A549 treated with Hydrocortisone at 1 μM for 4 hours (cell line): ENCODE measurements at places on chromosomes 4 and X. TPM values are rescaled to one million over a fixed set of nuclear protein-coding genes. Genes with fewer than 3 reads are reported as not detected.

Gene CT45A10
- total RNA-seq, result 0.31 to 0.67 TPM (median 0.44 TPM) in 5 replicates

Gene LUZP4
- total RNA-seq, result not detected in 5 replicates

Gene FGFR3
- 1.6 to 2.4 TPM (median 2.0 TPM) in 5 replicates for total RNA-seq

Gene GABRA4
- not detected in 5 replicates for total RNA-seq

Gene ADGRL3
- total RNA-seq, result 0.02 to 0.07 TPM (median 0.03 TPM) in 4 of 5 replicates, not detected in the other

Gene GPM6B
- total RNA-seq, result 0.07 to 0.20 TPM (median 0.14 TPM) in 5 replicates

Gene NCAPG
- total RNA-seq, result 22.3 to 29.6 TPM (median 27.4 TPM) in 5 replicates

Gene SLC2A9
- total RNA-seq, result 0.31 to 0.69 TPM (median 0.59 TPM) in 5 replicates
